ENCODE measurements at places on chromosomes 4 and X.

DNA sequence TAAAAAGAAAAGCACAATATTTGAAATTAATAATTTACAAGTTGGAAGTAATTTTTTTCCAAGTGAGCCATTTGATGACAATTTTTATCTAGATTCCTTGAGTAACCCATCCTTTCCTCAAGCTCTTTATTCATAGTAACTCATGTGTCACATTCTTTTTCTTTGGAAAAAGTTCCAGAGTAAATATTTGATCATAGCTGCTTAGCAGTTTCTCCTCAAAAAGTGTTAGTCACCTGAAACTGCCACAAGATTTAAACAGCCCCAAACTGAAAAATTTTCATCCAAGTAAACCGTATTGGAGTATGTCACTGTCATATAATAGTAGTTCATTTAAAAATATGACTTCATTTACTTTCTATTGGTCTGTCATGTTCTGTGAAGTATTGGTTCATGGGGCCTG is 94.6 kb upstream of the CASK start:
- no peak for DNase-seq

GRCh38 chrX:41377624-41378023 is 43.7 kb downstream of the DDX3X start:
- DNase-seq, result no peak

- DNase-seq, result peak; percentile 57
These were observed 32.1 kb upstream of the RAPGEF2 start for GRCh38 chr4:159070742-159071141.

DNA sequence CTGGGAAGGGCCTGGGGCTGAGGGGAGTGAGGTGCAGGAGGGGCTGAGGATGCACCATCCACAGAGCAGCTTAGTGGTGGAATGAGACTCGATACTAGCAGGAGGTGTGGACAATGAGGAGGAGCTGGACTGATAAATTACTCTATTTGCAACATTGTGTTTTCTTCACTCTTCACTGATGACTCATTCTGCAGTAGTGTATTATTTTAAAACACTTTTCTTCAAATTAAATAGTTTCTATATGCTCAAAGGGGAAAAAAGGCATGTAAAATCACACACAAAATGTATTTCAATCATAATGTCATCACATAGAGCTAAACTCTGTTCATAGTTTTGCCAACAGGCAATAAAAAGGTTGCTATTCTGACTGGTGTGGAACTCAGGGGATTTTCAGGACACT is 467.0 kb upstream of the CTSO start:
- DNase-seq, result no peak

DNA sequence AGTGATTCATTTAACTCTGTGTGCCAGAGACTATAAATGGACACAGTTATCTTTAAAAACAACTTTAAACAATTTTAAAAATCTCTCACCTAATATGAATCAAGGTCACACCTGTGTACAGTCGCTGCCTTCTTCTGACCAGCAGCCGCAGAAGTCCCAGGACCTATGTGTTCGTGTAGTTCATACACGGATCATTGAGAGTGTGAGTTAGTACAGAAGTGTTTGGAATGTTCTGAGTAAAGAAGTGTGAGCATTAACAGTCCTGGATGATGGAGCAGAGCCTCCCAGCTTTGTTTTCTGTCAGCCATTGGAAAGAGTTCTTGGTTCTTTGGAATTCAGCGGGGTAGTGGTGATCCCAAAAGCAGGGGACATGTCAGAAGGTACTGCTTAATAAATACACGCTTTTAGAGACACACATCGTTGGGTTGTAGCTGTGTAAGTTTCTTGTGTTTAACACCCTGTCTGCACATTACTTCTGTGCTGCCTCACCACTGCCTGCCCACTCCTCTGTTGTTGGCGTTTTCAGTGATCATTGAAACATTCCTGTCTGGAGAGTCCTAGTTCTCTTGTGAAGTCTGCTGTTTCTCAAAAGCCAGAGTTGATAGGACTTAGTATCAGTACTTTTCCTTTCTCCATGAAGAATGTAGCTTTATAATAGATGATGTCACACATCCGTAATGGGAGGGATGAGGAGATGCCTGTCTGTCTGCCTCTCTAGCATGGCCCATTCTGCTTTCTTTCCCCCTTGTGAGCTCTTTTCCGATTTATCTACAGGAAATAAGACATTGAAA is 90.6 kb downstream of the PTTG2 start:
- DNase-seq, result no peak

GRCh38 chr4:104064646-104065577 is 345.1 kb upstream of the TACR3 start:
- DNase-seq, result no peak
